ENCODE measurements at places on chromosomes 16 and 17.

- DNase-seq = no peak
Observed at GRCh38 chr17:66330646-66331037, 28.2 kb downstream of the PRKCA start.

DNA sequence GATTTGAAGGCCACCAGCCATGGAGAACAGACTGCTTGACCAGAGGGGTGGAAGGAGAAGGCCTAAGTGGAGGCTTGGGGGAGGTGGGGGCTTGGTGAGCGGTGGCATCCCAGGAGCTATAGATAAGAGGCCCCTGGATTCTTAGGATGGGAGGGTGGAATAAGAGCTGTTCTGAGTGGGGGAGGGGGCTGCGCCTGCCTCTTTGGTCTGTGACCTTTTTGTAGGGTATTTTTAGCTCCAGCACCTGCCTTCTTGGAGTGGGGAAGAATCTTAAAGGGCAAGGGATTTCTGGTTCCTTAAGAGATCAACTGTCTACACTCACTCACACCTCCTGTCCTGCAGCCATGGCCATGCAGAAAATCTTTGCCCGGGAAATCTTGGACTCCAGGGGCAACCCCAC lies 567 bp downstream of the ENO3 start:
- DNase-seq = no peak

DNA sequence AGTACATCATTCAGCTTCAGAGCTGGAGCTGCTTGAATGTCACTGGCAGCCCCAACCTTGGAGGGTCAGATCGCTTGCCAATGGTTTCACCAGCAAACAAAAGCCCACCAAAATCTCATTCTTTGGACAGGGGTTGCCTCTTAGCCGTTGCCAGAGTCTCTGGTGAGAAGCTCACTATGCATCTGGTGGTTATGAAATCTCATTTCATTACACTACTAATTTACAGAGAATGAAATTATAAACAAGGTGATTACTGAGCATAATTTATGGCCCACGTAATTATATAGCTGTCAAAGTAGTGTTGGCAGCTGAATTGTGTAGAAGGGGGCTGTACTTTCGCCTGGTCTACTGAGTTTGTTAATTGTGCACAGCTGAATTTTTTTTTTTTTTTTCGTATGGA lies 688.9 kb upstream of the KIF2B start:
- DNase-seq = no peak

GRCh38 chr17:2946144-2946543 lies 117.3 kb downstream of the OR1D5 start:
- DNase-seq = no peak

DNA sequence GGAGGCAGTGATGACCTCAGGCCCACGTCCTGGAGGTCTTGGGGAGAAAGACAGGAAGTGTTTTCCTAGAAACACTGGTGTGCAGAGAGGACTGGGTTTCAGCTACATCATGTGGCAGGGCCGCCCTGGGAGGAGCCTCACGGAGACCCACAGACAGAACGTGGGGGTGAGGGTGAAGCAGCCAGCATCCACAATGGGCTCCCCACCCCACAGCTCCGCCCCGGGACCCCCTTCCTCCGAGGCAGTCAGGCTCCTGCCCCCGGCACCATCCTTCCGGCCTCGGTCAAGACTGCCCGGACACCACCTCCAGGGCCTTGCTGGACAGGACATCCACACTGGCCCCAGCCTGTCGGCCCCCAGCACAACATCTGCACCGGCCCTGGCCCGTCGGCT lies 51.1 kb downstream of the LMF1 start:
- DNase-seq = no peak

- peak; percentile 70 for DNase-seq
Observed at GRCh38 chr16:4801962-4802658, at the start of gene ROGDI. ROGDI (minus strand) TSS chr16:4802633; CDS start chr16:4802571, 62 bp downstream.

GRCh38 chr16:87375426-87376135 lies 8.0 kb downstream of the FBXO31 start:
- DNase-seq = no peak
